ENCODE measurements at places on chromosomes 6 and 20. TPM values are rescaled to one million over a fixed set of nuclear protein-coding genes. Genes with fewer than 3 reads are reported as not detected.

The RCAN2 gene
- not detected for total RNA-seq

The GJA10 gene
- not detected for total RNA-seq

The ANKRD66 gene
- total RNA-seq: not detected

The EYA4 gene
- 0.40 TPM for total RNA-seq

The TUBB gene
- 311 TPM for total RNA-seq

DNA sequence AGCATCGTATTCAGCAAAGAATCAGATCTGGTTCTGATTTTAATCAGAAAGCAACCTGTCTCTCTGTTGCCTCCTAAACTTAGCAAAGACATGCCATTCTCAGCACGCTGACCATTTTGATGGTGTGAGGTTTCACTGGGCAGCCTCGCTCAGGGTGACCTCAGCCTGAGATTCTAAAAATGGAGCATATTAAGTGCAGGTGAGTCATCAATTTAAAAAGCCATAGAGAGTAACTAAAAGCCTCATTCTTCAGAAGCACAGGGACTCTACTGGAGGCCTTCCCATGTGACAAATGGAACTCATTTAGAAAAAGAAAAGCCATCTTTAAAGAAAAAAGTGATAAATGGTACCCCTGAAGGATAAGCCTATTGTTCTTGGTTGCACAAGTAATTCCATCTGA is 91.3 kb downstream of the FILIP1 start:
- peak; percentile 17 for DNase-seq

- DNase-seq: no peak
These were observed 591.0 kb upstream of the GJE1 start for GRCh38 chr6:141541581-141542324.

DNA sequence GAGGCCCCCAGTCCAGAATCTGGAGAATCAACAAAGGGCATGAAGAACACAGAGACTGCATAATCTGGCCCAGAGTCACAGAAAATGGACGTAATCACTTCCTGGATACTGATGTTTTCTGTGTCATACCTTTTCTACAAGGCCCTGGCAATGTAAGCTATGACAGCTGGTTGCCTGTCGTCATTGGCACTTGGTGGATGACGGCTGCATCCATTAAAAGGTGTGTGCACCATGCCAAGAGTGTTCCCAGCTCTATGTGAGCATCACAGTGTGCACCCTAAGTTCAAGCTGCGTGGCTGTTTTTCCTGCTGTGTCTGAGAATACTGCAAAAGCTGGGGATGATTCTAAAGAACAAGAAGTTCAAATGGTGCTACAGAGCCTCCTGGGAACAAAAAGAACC is 275.2 kb upstream of the CNR1 start:
- DNase-seq: no peak

DNA sequence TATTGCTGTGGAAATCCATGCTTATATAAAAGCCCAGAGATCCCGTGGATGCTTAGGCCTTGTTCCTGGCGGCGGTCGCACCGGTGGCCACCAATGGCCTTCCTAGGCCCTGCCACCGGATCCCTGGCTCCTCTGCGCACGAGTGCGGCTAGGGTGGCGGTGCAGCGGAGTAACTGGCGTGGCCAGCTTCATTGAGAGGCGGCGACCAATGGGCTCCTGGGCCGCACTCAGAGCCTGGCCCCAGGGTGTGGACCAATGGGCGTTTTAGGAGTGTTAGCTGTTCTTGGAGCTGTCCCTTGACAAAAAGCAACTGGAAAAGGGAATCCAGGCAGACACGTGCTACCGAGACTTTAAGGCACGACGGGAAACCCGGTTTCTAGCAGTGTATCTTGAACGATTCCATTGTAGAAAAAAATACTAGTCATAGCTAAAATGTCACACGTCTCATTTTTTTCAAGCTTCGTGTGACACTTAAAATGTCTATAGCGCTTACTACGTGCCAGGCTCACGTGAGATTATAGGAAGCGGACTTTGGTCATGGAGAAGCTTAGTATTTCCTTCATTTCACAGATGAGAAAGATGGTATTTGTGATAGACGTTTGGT is 1.7 kb downstream of the AMD1 start:
- peak; percentile 92 for DNase-seq

GRCh38 chr6:90610751-90611542 is 24.1 kb upstream of the MAP3K7 start:
- peak; percentile 20 for DNase-seq

DNA sequence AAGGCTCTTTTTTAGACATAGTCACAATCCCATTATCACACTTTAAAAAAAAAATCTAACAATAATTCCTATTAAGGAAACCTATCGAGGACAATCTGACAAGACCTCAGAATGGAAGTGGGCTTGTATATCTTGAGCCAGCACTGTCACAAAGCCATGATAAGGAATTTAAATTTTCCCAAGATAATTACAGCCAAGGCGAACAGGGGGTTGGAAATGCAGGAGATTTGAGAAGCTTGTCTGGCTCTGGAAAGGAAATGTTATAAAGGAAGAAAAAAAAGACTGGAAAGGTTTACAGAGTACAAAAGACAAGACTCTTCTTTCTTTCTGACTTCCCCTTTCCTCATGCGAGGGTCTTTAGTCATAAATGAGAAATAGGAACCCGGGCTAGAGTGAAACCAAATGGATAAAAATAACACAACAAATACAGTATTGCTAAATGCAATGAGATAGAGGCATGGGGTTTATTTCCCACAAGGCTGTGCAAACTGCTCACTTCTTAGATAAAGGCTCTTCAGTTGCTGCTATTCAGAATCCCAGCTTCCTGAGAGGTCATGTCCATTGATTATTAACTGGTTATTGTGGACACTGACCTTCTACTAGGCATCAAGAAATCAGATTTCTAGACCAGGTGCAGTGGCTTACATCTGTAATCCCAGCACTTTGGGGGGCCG is 13.4 kb upstream of the GHRH start:
- DNase-seq: no peak

DNA sequence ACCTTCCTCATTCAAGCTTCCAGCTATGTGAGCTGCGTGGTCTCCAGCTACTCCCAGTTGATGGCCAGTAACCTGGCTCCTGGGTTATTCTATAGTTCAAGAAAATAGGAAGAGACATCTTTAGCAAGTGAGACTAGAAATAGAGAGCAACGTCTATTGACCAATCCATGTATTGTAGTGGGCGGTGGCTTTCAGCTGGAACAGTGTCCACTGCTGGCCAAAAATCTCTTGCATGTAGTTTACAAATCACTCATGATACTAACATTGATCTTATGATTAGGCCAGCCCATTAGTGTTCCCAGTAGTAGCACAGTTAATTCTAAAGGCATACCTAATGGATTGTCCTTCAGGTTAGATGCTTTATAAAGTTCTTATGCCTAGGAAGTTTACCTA is 58.9 kb upstream of the SCP2D1 start:
- no peak for DNase-seq

GRCh38 chr6:131062241-131063027 is 611 bp downstream of the EPB41L2 start:
- peak; percentile 27 for DNase-seq

DNA sequence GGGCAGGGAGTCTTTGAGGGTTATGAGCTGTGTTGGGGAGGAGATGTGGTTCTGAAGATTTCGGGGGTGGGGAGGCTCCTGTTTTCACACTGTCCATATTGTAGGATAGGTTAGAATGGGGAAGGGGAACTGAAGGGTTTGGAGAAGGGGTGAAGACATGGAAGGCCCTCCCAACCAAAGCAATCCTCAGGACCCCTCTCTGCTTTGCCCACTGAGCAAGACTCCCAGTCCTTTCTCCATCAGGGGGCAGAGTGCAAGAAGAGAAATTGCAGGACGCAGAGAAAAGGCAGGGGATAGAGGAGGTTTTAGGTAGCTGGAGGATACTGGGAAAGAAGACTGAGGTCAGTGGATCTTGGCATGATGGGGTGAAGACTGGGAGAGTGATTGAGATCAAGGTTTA is 3.9 kb downstream of the SYNGAP1 start:
- DNase-seq: no peak
